ENCODE measurements at places on chromosomes 13 and 19.
A peak's percentile ranks its signal among the peaks of the same experiment; 100 is the strongest.

DNA sequence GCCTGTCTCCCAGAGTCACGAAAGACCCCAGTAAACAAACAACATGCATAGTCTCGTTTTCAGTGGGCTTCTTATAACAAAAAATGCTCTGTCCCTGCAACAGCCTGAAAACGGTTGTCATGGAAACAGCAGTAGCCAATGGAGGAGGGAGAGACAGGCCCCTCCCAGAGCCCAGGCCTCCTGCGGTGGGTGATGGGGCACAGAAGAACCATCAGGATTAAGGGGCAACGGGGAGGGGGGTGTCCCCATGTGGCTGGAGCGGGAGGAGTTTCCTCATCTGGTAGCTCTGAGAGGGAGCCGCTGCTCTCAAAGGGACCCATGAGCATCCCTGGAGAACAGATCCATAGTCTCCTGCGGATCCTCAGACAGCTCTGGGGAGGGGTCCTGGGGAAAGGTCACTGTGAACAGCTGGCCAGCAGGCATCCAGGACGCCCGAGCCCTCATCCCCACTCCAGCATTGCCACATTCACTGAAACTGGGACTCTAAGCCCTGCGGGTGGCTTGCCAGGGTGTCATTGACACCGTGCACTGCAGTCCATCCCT lies 37.5 kb upstream of the PNMA8B start:
- DNase-seq, result no peak

DNA sequence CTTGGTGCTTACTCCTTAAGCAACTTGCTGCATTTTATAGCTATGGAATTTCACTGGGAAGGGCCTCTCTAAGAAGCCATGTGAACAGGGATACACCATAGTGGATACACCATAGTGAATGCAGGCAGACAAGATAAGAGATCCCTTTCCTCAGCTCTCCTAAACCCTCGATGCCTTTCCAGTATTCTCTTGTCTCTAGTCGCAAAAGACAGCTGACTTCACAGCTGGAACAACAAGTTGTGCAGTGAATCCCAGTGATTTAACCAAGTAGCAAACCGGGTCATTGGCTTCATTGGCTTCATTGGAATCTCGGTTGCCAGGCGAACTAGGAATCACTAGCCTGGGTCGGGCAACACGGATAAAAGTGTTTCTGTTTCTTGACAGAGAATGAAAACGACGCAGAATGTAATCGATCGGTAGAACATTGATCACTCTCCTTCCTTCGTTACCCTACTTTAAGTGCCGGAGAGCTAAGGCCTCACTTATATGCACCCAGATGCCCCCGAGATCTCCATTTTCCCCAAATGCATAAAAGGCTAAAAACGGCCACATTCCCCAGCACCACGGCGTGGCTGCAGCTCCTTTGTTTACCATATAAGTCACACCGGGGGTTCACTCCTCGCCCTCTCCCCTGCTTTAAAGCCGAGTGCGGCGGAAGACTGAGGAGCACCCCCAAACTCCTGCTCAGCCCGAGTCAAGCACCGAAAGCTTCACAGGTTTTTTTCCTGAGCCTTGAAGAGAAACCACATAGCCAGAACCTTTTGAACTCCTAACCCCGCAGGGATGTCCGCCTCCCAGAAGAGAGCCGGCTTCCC lies 674 bp downstream of the TRPC4 start:
- DNase-seq, result no peak

DNA sequence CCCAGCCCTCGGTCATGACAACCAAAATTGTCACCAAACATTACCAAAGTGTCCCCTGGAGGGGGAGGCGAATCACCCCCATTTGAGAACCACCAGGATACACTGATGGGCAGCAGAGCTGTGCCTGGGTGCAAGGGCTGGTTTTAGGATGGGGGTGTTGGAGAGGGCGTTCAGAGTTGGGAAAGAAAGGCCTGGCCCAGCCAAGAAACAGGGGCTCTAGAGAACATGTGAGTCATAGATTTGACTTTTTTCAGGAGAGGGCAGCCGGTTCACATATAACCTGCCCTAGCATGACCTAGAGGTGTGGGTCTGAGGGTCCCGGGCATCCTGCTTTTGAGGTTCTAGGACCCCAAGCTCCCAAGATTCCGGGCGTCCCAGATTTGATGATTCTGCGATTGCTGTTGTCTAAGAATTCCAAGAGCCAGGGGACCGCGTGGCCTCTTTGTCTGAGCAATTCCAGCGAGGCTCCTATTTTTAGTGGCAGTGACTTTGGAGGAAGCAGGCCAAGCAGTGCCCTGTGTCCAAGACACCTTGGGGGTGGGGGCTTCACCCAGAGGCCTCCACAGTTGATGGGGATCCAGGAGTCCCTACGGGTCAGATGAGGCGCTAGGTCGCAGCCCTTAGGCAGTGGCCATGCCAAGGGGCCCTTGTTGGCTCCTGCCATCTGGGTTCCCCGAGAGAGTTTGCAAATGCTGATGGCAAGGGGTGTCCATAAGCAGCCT lies 5.1 kb downstream of the WIZ start:
- no peak for DNase-seq

DNA sequence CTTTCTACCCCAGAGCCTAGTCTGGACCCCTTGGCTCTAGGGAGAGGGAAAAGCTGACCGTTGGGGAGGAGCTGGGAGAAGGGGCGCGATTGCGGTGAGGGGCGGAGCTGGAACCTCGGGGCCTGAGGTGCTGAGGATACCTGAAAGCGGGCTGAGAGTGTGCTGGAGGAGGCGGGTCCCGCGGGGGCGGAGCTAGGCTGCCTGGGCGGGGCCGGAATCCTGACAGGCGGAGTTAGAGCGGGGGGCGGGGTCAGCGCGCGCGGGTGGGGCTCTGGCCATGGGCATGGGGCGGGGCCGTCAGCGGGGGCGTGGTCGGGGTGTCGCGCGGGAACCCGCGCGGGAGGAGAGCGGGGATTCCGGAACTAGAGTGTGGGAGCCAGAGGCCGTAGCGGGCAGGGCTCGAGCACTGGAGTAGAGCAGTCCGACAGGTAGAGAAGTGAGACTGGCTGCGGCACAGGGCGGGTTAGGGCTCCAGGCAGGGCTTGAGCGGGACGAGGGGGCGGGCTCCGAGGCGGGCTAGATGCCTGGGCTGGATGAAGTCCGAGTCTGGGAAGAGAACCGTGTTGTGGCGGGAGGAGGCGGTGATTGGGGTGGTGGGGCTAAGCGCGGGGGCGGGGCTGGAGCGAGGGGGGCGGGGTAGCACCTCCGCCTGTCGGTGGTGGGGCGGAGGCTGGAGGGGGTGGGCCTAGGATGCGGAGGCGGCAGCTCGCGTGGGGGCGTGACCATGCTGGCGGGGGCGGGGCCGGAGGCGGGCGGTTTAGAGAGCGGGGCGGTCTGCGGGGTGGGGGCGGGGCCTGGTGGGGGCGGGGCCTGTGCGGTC lies at the start of gene INAFM1:
INAFM1 (plus strand) TSS at position 815 of the 820 bp plus-strand sequence. CDS start 35 bp downstream, outside the sequence.
- DNase-seq, result peak; percentile 100

- no peak for DNase-seq
These were observed 94.3 kb downstream of the ERCC5 start for GRCh38 chr13:102940143-102940542.

DNA sequence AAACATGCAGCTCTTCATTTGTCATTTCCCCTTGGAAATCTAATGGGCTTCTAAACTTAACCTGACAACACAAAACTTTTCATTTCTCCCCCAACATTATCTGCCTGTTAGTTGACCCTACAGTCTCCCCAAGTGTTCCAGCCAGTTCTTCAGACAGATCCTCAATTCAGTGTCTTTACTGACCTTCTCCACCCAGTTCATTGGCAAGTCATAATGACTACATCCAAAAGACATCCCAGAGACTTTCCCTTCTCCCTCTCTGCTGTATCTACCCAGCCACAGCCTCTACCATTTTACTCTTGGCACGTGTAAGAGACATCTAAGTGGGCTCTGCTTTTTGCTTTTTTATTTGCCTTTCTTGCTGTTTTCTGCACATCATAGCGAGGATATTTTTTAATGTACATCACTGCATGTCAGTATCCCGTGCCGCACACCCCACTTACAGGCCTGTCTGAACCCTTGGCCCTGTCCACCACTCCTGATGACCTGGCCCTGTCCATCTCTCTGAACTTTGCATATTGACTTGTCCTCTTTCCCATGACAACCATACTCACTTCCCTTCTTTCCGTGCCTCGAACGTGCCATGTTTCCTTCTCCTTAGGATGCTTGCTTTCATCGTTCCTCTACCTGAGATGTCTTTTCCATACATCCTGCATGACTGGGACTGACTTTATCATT lies 391.9 kb downstream of the IRS2 start:
- DNase-seq, result no peak

GRCh38 chr13:96011291-96011872 lies 41.8 kb downstream of the UGGT2 start:
- no peak for DNase-seq

DNA sequence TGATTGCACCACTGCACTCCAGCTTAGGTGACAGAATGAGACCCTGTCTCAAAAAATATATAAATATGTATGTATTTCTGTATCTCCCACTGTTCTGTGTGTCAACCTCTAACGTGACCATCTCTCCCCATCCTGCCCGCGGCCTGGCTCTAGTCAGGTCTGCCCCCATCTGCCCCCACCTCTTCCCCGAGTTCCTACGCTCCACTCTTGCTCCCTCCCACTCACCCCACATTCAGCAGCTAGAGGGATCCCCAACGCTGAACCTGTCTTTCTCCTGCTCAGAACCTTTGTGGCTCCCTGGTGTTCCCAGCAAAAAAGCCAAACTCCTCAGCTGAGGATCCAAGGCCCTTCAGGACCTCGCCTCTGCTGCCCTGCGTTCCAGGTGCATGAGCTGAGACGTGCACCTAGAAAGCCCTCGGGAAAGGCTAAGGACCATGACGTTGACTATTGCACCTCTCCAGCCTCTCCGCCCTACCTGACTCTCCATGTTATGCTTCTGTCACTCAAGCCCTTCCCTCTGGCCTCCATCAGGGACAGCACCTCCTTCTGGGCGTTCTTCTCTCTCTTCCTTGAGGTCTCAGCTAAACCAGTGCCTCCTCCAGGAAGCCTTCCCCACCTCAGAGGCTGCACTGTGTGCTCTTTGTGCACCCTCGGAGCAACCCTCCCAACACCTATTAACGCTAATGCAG lies 18.1 kb downstream of the AKT2 start:
- DNase-seq, result no peak

DNA sequence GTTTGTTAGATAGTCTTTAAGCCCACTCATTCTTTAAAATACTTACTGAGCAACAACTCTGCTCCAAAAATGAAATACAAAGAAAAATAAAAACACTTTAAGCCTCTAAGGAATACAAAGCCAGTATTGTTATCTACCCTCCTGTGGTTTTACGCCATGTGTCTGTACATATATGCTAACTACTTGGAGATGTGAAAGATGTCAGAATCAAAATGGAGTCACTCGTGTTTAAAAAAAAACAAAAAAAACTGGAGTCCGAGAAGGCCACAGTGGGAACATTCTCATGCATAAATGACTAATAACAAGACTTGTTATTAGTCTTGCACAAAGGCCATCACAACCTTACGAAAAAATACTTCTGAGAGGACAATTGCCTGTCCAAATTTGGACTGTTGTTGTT lies 393.1 kb downstream of the TBC1D4 start:
- DNase-seq, result no peak

DNA sequence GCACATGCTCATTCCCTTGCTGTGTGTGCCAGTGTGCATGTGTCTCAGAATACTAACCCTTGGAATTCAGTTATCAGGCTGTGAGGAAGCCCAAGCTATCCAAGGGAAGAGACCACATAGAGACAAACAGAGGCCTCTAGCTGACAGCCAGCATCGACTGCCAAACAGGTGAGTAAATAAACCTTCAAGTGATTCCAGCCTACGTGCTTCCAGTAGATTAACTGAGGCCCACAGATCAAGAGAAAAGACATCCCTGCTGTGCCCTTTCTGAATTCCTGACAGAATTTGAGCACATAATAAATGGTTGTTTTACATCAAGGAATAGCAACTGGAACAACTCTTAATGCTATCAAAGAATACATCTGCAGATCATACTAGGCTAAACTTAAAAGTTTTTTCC lies 17.5 kb downstream of the ZC3H13 start:
- DNase-seq, result no peak

DNA sequence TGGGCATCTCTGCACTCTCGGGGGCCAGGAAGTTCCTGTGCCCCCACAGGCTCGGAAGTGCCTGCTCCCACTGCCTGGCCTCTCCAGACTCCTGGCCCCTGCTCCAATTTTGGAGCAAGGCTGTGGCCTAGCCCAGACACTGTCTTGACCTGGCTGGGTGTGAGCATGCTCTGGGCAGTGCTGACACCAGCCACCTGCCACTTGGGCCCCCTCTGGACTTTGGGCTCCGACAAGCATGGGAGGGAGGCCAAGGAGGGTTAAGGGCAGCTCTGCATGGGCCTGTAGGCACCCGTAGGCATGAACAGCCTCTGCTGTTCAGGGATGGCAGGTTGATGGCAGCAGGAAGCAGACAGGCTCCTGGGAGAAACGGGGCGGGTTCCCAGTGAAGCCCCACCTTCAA lies 26.0 kb upstream of the RBM26 start:
- DNase-seq, result no peak

- DNase-seq, result no peak
These were observed 69.7 kb upstream of the GPR183 start for GRCh38 chr13:99376924-99377323.

DNA sequence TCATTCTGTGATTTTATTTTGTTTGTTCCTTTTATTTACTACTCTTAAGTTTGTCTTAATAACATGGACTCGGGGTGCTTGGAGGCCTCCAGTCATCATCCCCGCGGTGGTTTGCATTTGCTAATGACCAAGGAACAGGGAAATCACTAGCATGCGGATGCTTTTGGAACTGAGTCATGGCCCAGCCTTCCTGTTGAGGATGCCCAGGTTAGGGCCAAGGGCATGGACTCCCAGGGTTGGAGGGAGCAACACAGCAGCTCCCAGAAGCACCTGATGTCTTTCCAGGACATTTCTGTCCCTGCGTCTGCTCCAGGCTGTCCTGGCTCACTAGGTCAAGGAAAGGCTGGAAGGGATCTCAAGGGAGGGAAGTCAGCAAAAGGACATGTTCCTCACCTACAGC lies 423.7 kb upstream of the TSHZ3 start:
- DNase-seq, result no peak

DNA sequence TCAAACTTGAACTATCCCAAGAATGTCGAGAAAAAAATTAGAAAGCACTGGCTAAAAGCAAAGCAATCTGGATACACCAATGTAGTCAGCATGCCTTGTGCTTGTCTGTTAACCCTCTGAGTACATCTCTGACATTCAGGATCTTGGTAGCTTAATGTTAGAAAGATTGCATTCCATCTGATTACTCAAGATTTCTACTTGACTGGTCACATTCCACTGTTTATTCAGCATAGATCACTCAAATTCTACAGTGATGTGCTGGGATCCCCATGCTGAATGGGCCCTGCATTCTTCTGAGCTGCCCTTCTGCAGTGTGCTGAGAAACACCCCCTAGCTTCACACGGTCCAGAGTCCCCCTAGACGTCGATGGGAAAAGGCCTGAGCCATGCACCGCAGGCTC lies 295.4 kb upstream of the MAB21L1 start:
- no peak for DNase-seq

DNA sequence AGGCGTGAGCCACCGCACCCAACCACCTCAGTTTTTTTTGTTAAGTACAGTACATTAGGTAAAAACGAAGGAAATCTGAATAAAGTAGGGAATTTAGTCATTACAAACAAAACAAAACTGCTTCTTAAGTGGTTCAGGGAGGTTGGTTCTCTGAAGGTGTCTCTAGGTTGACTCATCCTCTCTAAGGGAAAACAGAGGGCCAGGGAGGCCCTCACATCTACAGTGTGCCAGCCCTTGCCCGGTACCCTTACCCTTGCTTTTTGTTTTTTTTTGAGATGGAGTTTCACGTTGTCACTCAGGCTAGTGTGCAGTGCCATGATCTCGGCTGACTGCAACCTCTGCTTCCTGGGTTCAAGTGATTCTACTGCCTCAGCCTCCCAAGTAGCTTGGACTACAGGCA lies 17.2 kb upstream of the JUND start:
- no peak for DNase-seq
